ENCODE measurements at places on chromosomes 13 and 19.

DNA sequence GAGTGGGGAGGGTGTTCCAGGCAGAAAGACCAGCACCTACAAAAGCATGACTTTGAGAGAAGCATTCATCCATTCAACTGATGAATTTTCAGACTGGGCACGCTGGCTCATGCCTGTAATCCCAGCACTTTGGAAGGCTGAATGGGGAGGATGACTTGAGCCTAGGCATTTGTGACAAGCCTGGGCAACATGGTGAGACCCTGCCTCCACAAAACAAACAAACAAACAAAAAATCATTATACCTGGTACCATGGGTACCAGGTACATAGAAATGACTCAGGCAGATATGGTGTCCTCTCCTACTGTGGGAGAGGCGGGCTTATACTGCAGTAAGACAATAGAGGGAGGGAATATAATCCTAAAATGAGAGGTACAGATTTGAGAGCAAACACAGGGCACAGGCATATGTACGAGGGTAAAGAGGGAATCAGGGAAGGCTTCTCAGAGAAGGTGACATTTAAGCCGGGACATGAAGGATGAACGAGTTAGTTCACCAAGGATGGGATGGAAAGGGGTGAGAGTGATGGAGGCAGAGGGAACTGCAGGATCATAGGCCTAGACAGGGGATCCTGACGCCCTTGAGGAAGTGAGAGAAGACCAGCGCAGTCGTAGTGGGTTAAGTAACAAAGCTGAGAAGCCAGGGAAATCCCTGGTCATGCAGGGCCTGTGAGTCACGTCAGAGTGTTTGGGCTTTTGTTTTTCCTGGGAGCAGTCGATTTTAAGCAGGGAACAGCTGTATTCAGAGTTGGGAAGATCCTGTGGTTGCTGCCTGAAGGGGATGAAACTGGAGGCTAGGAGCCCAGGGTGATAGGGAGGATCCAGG, 2.9 kb downstream of the CYP2S1 start:
- DNase-seq: no peak

DNA sequence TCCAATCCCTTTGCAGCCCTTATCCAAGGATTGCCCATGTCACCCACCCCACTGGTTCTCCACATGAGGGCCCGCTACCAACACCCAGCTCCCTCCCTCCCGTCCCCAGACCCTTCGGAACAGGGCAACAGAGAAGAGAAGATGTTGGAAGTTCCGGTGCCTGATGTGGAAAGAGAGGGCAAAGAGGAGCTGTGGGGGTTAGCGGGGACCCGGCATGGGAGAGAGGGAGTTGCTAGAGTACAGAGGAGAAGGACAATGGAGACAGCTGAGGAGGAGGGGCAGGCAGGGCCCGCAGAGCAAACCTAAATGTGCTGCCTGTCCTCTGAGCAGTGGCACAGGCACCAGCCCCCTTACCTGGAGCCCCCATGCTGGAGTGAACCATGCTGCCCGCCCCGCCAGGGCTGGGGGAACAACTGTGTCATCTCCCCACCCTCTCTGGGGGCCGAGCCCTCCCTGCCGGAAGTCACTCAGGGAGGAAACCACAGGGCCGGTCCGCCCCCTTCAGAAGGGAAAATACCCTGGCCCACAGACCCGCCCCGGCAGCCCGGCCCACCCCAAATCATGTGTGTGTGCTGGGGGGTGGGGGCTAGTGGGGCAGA, at the start of gene POU2F2:
Gene POU2F2 (minus strand): TSS at position 417 of the 599 bp plus-strand sequence. CDS start 35 bp downstream, at position 382.
- DNase-seq: peak; percentile 87

DNA sequence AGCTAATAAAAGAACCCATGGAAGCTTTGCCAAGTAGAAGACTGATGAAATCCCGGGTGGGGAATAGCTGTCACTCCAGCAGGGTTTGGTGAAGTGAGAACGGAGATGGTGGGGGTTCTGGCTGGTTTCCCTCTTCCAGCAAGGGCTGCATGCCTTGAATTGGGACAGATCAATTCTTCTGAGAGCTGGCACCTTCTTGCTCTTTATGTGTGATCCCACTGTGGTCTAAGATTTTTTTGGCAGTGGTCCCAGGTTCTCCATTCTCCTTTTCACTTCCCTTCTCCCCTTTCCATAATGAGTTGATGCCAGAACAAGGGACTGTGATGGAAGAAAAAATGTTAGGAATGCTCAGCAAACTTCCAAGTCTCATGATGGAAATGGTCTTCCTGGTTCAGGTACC, 50.0 kb downstream of the TNFSF11 start:
- no peak for DNase-seq

DNA sequence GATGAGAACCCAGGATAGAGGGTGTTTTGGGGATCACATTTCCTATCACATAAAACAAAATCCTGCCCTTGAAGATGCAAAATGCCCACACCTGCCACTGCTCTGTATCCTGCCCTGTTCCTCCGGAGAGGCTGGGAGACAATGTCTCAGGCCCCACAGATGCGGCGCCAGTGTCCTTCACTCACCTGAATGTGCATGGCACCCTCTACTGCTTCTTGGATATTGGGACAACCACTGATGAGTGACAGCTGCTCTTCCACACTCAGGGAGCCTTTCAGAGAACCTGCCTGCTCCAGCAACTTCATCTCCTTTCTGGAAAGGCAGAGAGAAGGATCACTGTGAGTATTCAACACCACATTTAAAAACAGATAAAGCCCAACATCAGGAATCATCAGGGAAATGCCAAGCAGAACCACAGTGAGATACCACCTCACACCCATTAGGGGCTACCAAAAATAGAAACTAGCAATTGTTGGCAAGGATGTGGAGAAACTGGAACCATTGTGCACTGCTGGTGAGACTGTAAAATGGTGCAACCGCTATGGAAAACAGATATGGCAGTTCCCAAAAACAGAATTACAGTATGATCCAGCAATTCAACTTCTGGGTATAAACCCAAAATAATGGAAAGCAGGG, 36.4 kb downstream of the CRYL1 start:
- no peak for DNase-seq

GRCh38 chr19:32599736-32600157, 18.8 kb downstream of the PDCD5 start:
- no peak for DNase-seq

DNA sequence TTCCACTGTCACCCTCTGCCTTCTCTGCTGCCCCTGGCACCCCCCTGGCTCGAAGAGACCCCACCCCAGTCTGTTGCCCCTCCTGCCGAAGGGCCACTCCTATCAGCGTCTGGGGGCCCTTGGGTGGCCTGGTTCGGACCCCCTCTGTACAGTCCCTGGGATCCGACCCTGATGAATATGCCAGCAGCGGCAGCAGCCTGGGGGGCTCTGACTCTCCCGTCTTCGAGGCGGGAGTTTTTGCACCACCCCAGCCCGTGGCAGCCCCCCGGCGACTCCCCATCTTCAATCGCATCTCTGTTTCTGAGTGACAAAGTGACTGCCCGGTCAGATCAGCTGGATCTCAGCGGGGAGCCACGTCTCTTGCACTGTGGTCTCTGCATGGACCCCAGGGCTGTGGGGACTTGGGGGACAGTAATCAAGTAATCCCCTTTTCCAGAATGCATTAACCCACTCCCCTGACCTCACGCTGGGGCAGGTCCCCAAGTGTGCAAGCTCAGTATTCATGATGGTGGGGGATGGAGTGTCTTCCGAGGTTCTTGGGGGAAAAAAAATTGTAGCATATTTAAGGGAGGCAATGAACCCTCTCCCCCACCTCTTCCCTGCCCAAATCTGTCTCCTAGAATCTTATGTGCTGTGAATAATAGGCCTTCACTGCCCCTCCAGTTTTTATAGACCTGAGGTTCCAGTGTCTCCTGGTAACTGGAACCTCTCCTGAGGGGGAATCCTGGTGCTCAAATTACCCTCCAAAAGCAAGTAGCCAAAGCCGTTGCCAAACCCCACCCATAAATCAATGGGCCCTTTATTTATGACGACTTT, 2.0 kb downstream of the ZFP36 start:
- no peak for DNase-seq

DNA sequence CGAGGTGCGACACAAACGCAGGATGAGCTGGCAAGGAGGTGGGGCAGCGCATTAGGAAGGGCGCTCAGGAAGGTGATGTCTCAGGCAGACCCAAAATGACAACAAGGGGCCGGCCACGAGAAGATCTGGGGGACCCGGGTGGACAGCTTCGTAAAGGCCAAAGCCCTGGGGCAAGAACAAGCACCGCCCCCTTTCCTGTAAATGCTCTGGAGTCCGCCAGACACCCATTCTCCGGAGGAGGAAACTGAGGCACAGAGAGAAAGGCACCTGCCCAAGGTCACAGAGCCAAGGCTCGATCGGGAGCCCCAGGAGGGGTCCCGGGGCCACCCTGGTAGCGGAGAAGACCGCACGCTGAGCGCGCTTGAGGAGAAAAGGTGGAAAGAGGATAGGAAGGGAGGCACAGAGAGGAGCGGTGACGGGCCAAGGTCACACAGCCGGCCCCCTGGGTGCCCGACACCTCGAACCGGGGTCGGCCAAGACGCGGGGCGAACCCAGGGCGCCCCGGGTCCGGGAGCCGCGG, 571 bp downstream of the SAFB2 start:
- no peak for DNase-seq

DNA sequence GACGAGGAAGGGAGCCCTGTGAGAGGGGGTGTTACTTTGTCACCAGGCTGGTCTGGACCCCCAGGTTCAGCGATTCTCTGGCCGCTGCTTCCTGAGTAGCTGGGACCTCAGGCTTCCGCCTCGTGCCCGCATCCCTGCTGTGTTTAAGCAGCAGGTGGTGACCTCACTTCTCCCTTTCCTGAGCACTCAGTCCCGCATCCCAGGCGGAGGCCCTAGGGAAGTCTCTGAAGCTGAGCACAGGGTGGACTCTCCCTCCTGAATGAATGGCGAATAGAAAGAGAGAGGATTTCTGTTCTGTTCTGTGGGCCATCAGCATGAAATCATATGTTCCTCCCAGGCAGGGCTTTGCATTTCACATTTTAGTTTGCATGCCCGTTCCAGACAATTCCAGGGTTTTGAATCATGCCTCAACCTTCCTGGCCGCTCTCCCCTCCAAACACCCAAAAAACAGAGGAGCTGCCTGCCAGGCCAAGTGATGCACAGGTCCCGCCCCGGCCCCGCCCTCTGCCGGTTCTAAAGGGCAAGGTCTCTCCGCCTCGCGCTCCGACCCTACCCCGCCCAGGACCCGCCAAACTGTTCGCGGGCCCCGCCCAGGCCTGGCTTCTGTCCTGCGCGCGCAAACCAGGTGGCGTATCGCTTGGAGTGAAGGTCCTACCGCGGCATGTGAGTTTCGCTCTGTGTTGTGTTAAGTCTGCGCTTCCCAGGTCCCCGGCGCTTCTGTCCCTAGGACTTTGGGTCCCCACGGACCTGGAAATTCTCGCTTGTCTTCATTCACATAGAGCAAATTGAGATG, 35.1 kb upstream of the ZNF808 start:
- DNase-seq: no peak

DNA sequence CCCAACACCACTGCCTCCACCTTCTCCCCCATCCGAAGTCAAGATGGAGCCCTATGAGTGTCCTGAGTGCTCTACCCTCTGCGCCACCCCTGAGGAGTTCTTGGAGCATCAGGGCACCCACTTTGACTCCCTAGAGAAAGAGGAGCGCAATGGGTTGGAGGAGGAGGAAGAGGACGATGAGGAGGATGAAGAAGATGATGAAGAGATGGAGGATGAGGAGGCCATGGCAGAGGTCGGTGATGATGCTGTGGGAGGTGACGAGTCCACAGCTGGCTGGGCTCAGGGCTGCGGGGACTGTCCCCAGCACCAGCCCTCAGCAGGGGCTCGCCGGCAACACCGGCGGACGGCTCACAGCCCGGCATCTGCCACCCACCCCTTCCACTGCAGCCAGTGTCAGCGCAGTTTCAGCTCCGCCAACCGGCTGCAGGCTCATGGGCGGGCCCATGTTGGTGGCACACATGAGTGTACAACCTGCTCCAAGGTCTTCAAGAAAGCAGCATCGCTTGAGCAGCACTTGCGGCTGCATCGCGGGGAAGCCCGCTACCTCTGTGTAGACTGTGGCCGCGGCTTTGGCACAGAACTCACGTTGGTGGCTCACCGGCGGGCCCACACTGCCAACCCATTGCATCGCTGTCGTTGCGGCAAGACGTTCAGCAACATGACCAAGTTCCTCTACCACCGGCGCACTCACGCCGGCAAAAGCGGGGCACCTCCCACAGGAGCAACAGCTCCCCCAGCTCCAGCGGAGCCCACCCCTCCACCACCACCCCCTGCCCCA, 5.0 kb downstream of the ZNF526 start:
- DNase-seq: no peak
